ENCODE measurements at places on chromosomes 5 and 9. TPM values are rescaled to one million over a fixed set of nuclear protein-coding genes. Genes with fewer than 3 reads are reported as not detected.
A peak's percentile ranks its signal among the peaks of the same experiment; 100 is the strongest.

- H3K4me1 ChIP-seq, result peaks cover 21% of the 10 kb centered on the region
- H3K27ac ChIP-seq, result no peak overlapping the region
- H3K36me3 ChIP-seq, result no peaks in the 10 kb centered on the region
- no peak overlapping the region for H3K4me3 ChIP-seq
- H3K27me3 ChIP-seq, result peaks cover 59% of the 10 kb centered on the region
- DNase-seq, result no peak
Measured at GRCh38 chr5:180594311-180595045, 3.2 kb upstream of the SCGB3A1 start.

- H3K36me3 ChIP-seq, result no peaks in the 10 kb centered on the region
- no peak overlapping the region for H3K27ac ChIP-seq
- no peak for DNase-seq
- no peaks in the 10 kb centered on the region for H3K27me3 ChIP-seq
- no peak overlapping the region for H3K4me3 ChIP-seq
- H3K4me1 ChIP-seq, result peaks cover 4% of the 10 kb centered on the region
Measured at GRCh38 chr9:110197330-110198187, 10.4 kb downstream of the C9orf152 start.

DNA sequence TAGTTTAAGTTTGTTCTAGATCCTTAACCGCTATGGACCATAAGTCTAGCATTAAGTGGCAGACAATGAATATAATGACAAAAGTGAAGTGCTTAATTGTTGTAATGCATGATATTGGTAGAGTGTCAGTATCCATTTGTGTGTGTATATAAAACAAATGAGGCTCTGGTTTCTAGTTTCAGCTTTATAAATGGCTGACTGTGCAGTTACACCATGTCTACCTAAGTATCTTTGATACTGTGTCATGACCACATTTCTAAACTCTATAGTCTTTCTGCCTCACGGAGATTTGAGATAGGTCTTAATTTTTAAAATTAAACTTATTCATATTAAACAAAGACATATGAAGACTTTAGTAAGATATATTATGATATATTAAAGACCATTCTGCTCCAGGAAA, 92.0 kb downstream of the SPEF2 start:
- DNase-seq, result no peak
- H3K27me3 ChIP-seq, result no peaks in the 10 kb centered on the region
- H3K4me3 ChIP-seq, result no peak overlapping the region
- H3K27ac ChIP-seq, result no peak overlapping the region
- H3K4me1 ChIP-seq, result no peaks in the 10 kb centered on the region
- H3K36me3 ChIP-seq, result no peaks in the 10 kb centered on the region

- peak overlapping the region; percentile 72 for H3K27ac ChIP-seq
Measured at GRCh38 chr5:849651-850301, 1.0 kb downstream of the ZDHHC11 start.

DNA sequence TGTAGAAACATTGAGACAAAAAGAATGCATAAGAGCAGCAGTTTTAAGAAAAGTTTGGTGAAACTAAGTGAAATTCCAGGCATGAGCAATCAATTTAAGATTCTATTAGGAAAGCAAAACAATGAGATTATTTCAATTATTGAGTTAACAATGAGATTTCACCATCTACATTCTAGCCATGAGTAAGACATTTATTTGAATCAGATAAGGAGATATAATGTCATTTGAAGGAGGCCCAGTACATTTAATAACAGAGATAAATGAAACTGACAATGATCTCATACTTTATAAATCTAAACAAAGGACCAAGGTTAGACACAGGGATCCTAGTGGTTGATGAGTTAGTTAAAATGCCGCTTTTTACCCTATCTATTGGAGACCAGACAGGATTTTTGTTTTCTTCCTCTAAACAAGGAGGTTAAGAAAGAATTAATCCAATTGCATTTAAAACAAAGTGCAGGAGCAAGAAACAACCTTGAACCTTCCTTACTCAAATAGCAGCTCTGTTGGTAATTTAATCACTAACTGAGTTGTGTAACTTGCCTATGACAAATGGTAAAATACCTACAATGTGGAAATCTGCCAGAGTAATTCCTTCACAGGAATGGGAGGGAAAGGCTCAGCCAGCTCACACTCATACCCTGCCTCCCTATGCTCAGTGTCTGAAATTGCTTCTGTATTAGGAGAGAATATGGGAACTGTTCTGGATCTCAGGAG, 103.5 kb upstream of the NR3C1 start:
- no peak overlapping the region for H3K4me3 ChIP-seq
- no peaks in the 10 kb centered on the region for H3K36me3 ChIP-seq
- no peaks in the 10 kb centered on the region for H3K27me3 ChIP-seq
- peak overlapping the region; percentile 25 for H3K27ac ChIP-seq

- no peak overlapping the region for H3K27ac ChIP-seq
- no peak for DNase-seq
- no peak overlapping the region for H3K4me3 ChIP-seq
Measured at GRCh38 chr9:133522073-133522910, 2.5 kb downstream of the MYMK start.

GRCh38 chr9:129008469-129008965, 19.6 kb downstream of the SH3GLB2 start:
- DNase-seq, result no peak
- H3K27me3 ChIP-seq, result no peaks in the 10 kb centered on the region
- no peak overlapping the region for H3K4me3 ChIP-seq
- peaks cover 84% of the 10 kb centered on the region for H3K36me3 ChIP-seq

GRCh38 chr5:115557667-115558387, 13.3 kb upstream of the FEM1C start:
- H3K27me3 ChIP-seq, result no peaks in the 10 kb centered on the region
- H3K36me3 ChIP-seq, result no peaks in the 10 kb centered on the region
- peak overlapping the region; percentile 63 for H3K27ac ChIP-seq
- peaks cover 26% of the 10 kb centered on the region for H3K4me1 ChIP-seq
- DNase-seq, result no peak

GRCh38 chr9:99057665-99058625, 47.0 kb upstream of the TGFBR1 start:
- no peak for DNase-seq
- no peaks in the 10 kb centered on the region for H3K27me3 ChIP-seq
- H3K4me3 ChIP-seq, result no peak overlapping the region
- H3K36me3 ChIP-seq, result peaks cover 67% of the 10 kb centered on the region
- peaks cover 33% of the 10 kb centered on the region for H3K4me1 ChIP-seq

DNA sequence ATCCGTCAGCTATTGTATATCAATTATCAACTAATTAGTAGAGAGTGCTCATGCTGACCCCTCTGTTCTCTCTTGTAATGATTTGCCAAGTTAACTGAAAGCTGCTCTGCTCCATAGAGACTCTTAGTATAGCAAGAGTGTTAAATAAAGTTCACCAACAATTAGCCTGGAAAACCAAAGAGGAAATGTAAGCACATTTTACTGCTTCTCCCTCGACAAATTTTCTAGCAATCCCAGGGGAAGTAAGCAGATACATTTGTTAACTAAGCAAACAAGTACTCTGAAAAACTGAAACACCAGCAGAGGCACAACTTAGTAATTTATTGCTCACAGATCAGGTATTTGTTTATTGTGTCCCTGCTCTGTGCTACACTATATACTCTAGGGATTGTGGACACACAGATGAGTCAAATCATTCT, 162.2 kb downstream of the GLIS3 start:
- H3K27ac ChIP-seq, result no peak overlapping the region
- DNase-seq, result no peak
- peaks cover 11% of the 10 kb centered on the region for H3K4me1 ChIP-seq
- no peaks in the 10 kb centered on the region for H3K27me3 ChIP-seq
- H3K4me3 ChIP-seq, result no peak overlapping the region

GRCh38 chr5:21581508-21581907, 1271.6 kb downstream of the CDH12 start:
- H3K4me3 ChIP-seq, result no peak overlapping the region
- no peak overlapping the region for H3K27ac ChIP-seq

DNA sequence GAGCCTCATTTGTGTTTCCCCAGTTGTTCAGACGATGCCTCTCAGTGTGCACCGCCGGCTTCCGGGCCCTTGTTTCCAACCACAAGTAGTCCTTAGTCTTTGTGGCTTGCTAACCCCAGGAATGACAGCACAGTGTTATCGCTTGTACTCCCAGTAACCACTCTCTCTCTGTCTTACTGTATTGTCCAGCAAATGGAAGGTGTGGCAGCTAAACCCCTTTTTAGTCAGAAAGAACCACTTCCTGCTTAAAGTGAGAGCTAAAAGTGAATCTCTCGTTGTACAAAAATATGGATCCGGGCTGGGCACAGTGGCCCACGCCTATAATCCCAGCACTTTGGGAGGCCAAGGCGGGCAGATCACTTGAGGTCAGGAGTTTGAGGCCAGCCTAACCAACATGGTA, 61.3 kb downstream of the ENC1 start:
- peaks cover 21% of the 10 kb centered on the region for H3K4me1 ChIP-seq
- H3K27me3 ChIP-seq, result no peaks in the 10 kb centered on the region
- H3K36me3 ChIP-seq, result no peaks in the 10 kb centered on the region
- H3K27ac ChIP-seq, result no peak overlapping the region

GRCh38 chr9:2662496-2662895, 40.9 kb downstream of the VLDLR start:
- no peak for DNase-seq
- no peaks in the 10 kb centered on the region for H3K27me3 ChIP-seq
- H3K4me1 ChIP-seq, result peaks cover 44% of the 10 kb centered on the region
- H3K4me3 ChIP-seq, result no peak overlapping the region

GRCh38 chr5:153516504-153517240, 26.2 kb downstream of the GRIA1 start:
- H3K4me3 ChIP-seq, result no peak overlapping the region
- no peaks in the 10 kb centered on the region for H3K27me3 ChIP-seq
- no peaks in the 10 kb centered on the region for H3K36me3 ChIP-seq
- no peak for DNase-seq
- peak overlapping the region; percentile 6 for H3K27ac ChIP-seq
- H3K4me1 ChIP-seq, result no peaks in the 10 kb centered on the region

DNA sequence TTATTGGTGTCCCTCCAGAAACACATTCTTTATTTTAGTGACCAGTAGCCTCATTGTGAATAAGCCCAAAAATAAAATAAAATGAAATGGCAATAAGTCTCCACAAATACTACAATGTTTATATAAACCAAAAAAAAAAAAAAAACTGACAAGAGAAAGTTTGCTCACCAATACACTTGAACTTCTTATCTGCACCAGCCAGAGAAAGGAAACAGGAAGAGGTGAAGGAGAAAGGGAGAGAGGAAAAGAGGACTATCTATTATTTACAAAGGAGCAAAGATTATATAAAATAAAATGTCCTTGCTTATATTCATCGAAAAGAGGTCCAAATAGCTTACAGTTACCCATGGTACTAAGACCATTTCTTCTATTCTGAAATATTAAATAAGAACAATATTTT, 176.4 kb upstream of the CCNG1 start:
- no peaks in the 10 kb centered on the region for H3K27me3 ChIP-seq
- no peaks in the 10 kb centered on the region for H3K36me3 ChIP-seq
- no peak overlapping the region for H3K27ac ChIP-seq
- no peak for DNase-seq

The OLFML2A gene
- 41.1 TPM for total RNA-seq

DNA sequence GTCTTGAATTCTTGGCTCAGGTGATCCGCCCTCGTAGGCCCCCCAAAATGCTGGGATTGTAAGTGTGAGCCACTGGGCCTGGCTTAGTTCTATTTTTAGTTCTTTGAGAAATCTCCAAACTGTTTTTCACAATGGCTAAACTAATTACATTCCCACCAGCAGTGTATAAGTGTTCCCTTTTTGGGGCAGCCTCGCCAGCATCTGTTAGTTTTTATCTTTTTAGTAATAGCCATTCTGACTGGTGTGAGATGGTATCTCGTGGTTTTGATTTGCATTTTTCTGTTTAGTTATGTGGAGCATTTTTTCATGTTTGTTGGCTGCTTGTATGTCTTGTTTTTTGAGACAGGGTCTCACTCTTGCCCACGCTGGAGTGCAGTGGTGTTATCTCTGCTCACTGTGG, 28.2 kb downstream of the CNOT6 start:
- no peaks in the 10 kb centered on the region for H3K36me3 ChIP-seq
- no peaks in the 10 kb centered on the region for H3K27me3 ChIP-seq
- DNase-seq, result no peak
- no peak overlapping the region for H3K27ac ChIP-seq
- no peak overlapping the region for H3K4me3 ChIP-seq
- peaks cover 40% of the 10 kb centered on the region for H3K4me1 ChIP-seq

DNA sequence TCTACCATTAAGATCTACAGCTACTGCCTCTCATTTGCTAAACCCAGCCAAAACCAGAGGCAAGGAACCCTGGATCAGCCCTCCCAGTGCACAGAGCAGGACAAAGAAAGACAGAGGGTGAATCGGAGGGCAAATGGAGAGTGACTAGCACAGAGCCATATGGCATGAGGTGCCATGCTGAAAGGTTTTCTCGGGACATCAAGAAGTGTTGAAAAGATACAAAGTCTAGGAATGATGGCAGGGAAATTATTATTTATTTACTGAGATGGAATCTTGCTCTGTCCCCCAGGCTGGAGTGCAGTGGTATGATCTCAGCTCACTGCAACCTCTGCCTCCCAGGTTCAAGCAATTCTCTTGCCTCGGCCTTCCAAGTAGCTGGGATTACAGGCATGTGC, 19.3 kb downstream of the SLC1A1 start:
- H3K36me3 ChIP-seq, result no peaks in the 10 kb centered on the region
- no peak overlapping the region for H3K4me3 ChIP-seq
- no peaks in the 10 kb centered on the region for H3K4me1 ChIP-seq
- no peak for DNase-seq

- H3K4me3 ChIP-seq, result no peak overlapping the region
- no peaks in the 10 kb centered on the region for H3K27me3 ChIP-seq
Measured at GRCh38 chr9:100167176-100167575, 68.1 kb downstream of the INVS start.

DNA sequence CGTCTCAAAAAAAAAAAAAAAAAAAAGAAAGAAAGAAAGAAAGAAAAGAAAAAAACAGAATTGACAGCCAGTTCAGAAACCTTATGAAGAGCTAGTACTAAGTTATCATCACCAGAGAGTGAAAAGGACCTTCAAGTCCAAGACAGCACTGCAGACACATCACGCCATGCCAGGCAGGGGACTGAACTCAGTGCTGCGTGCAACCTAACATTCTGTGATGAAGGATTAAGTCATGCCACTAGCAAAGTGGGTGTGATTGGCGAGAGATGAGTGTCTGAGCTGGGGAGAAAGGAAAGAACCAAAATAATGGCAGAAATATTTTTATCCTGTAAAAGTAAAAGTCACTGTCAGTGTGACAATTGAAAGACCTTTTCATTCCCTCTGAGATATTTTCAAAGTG, 54.7 kb downstream of the MAP1B start:
- H3K4me1 ChIP-seq, result peaks cover 56% of the 10 kb centered on the region
- H3K36me3 ChIP-seq, result no peaks in the 10 kb centered on the region
- H3K27ac ChIP-seq, result no peak overlapping the region
- no peak for DNase-seq
- H3K4me3 ChIP-seq, result no peak overlapping the region
- no peaks in the 10 kb centered on the region for H3K27me3 ChIP-seq

The N4BP3 gene
- total RNA-seq, result 1.8 TPM

GRCh38 chr9:12740845-12741244, 34.0 kb upstream of the LURAP1L start:
- no peaks in the 10 kb centered on the region for H3K27me3 ChIP-seq
- no peaks in the 10 kb centered on the region for H3K4me1 ChIP-seq
- H3K4me3 ChIP-seq, result no peak overlapping the region
- DNase-seq, result no peak

The SLC6A18 gene
- not detected for total RNA-seq

All from left ventricle myocardium inferior (tissue), 1 donor.